Osteoblast (primary cell): ENCODE measurements at places on chromosomes 6 and 20. TPM values are rescaled to one million over a fixed set of nuclear protein-coding genes. Genes with fewer than 3 reads are reported as not detected.

DNA sequence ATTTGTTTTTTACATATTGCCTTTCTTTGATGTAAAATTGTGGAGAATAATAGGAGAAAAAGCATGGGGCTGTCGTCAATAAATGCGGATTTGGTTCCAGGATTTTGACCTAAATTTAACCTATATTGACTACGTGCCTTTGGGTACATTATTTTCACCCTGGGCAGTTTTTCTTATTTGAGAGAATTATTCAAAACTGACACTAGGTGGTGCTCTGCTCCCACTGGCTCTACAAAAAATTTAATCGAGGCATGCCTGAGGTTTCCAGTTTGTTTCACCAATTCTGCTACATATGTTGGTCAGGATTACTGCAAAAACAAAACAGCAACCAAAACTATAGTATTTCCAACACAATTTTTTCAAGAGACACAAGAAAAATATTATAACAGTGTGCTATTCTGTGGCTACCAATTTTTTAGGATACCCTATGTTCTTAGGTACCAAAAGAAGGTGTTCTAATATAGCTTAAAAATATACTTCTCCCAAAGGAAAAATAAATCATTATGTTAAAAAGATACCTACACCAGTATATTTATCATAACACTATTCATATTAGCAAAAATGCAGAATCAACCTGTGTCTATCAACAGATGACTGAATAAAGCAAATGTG is 48.6 kb upstream of the FABP7 start:
- DNase-seq = peak; percentile 75
- H3K27ac ChIP-seq = no peak overlapping the region
- H3K4me1 ChIP-seq = no peaks in the 10 kb centered on the region
- H3K36me3 ChIP-seq = no peaks in the 10 kb centered on the region
- peaks cover 3% of the 10 kb centered on the region for H3K27me3 ChIP-seq
- H3K4me3 ChIP-seq = no peak overlapping the region

DNA sequence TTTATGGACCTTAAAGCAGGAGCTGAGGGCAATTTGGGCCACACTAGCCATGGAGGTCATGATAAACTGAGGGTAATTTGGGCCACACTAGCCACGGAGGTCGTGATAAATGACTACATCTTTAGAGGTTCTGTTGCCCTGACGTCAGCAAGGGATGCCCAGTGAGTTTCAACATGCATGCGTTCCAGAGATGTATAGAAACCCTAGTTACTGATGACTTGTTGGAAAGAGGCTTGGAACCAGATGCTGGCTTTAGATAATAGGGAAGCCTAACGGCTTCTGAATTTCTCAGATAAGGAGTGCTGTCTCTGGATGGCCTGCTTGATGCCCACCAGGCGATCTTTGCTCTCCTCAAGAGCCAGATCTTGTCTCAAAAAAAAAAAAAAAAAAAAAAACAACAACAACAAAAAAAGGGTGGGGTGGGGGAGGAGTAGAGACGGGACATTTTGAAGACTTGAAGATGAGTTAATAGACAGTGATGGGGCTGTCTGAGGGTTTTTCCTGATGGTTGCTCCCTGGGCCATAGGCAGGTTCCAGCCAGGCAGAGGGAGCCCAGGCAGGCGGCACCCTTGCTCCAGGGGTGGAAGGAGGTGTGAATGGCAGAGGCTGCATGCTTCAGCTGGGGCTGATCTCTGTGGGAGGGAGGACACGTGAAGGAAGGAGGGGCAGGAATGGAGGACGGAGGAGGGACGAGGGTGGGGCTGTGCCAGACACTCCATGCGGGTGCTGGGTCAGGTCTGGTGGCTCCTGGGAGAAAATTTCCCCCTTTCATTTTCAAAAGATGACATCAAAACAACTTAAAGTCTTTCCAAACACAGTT is 27.0 kb upstream of the FRMD1 start:
- no peaks in the 10 kb centered on the region for H3K36me3 ChIP-seq
- no peak overlapping the region for H3K27ac ChIP-seq
- no peaks in the 10 kb centered on the region for H3K4me1 ChIP-seq

GRCh38 chr6:153595903-153596302 is 443.1 kb upstream of the OPRM1 start:
- no peaks in the 10 kb centered on the region for H3K27me3 ChIP-seq
- no peak overlapping the region for H3K4me3 ChIP-seq
- H3K27ac ChIP-seq = no peak overlapping the region
- no peak for DNase-seq

- no peak overlapping the region for H3K4me3 ChIP-seq
- no peaks in the 10 kb centered on the region for H3K27me3 ChIP-seq
- DNase-seq = no peak
- no peak overlapping the region for H3K27ac ChIP-seq
- H3K4me1 ChIP-seq = peaks cover 14% of the 10 kb centered on the region
Observed at GRCh38 chr6:108677357-108677756, 116.6 kb downstream of the FOXO3 start.

KIZ gene
- total RNA-seq = 40.1 and 40.5 TPM in 2 replicates
